Vagina (tissue), 2 donors: ENCODE measurements at places on chromosomes 6 and 20.
A peak's percentile ranks its signal among the peaks of the same experiment; 100 is the strongest.

DNA sequence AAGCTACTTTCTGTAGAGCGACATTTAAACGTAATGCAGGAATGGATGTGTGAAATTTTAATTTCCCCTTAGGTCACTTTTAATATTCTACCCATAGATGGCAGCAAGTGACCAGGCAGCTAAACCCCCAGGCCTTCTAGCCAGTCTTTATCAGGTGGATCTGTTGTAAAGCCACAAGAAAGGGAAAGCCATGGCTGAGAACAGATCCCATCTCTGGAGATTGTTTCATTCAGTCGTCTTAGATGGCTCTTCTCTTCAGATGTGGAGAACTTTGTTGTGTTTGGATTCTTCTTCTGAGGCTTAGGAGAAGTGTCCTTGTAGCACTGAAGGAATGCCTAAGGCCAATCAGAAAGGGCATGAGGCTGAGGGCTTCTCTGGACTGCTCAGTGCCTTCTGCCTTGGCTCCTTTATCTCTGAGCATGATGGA, 15.8 kb upstream of the RNF182 start:
- no peak for DNase-seq

- no peak for DNase-seq
Measured at GRCh38 chr6:45982280-45983036, 33.2 kb downstream of the CLIC5 start.

DNA sequence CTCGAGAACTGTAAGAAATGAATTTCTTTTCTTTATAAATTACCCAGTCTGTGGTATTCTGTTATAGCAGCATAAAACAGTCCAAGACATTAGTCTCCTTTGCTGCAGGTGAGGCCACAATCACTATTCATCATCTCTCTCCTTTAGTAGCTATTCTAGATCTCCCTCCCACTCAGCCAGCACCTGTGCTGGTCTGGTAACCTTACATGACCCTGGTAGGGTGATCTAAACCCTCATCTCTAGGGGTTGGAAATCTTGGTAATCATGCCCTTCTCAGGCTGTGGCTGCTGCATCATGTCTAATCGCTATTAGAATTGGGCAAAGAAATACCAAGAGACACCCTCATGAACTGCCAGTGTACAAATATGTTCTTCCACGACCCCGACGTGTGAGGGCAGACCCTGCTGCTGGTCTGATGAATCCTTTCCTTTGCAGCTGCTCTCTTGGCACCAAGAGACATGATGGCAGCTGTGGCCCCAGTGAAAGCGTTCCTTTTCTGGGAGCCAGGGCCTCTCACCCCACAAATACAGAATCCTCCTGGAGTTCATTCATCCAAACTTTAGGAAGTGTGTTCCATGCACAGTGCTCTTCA, 23.0 kb upstream of the IGF2R start:
- no peak for DNase-seq

GRCh38 chr20:44805979-44806620, 4.2 kb downstream of the RIMS4 start:
- peak; percentile 96 for DNase-seq

GRCh38 chr20:12777016-12777415, 231.8 kb upstream of the SPTLC3 start:
- DNase-seq: no peak

DNA sequence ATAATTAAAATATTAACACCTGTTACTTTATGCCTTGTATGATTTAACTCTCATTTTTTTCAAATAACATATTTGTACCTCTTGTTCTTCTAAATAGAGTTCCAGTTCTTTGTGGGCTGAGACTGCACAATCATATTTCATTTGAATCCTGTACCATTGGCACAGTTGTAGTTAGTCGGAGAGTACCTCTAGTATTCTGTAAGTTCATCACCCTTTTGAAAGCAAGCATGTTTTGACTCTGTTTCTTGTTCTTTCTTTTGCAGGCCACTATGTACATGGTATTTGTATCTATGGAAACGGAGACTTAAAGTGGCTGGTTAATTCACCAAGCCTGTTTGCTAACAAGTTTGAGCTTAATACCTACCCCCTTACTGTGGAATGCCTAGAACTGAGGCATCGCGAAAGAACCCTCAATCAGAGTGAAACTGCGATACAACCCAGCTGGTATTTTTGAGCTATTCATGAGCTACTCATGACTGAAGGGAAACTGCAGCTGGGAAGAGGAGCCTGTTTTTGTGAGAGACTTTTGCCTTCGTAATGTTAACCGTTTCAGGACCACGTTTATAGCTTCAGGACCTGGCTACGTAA, 68.2 kb downstream of the C6orf52 start:
- DNase-seq: no peak

DNA sequence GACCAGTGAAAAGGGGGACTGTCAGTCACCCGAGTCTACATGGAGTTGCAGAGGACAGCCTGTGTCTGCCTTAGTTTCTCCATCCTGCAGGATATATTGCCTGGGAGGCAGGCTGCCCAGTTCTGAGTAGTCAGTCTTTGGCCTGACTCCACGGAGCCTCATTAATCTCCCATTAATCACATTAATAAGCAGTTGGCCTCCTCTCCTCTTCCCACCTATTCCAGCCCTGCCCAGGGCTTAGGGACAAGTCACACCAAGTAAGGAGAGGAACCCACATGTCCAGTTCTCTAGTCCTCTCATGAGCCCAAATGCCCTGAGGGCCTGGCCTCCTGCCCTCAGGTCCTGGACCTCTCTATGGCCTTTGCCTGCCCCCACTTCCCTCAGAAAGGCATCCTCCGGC, 1.3 kb upstream of the MUCL3 start:
- no peak for DNase-seq

DNA sequence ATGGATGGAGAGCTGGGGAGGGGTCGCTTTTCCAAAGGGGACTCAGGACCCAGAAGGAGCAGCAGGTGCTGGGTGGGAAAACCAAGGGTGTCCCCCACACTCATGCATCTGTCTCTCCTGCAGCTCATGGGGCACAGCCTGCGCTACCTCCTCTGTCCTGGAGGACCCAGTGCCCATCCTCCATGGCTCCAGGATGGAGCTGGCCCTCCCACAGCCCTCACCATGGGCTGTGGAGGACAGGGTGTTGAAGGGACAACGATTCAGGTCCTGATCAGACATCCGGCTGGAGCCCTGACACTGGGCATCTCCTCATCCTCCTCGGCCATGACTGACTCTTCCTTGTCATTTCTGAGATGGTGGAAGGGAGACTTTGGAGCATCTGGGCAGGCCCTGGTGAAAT, 97.9 kb upstream of the SULF2 start:
- DNase-seq: no peak

- DNase-seq: no peak
Measured at GRCh38 chr20:17912916-17913315, 55.7 kb downstream of the SNX5 start.

DNA sequence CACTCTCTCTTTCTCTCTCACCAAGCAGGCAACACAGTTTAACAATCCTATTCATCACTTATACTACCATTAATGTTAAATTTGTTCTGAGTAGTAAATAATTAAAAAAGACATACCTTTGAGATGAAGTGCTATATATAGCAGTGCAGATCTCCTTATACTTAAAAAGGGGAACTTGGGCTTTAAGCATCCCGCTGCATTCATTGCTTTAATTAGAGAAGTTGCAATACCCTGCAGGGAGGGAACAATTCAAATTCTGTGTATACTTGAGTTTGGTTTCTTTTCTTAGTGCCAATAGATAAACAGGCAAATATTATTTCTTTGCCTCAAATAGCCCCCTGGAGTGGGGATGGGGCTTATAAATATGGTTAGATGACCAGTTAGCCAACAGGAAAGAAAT, 10.8 kb upstream of the ZBTB24 start:
- DNase-seq: no peak

- no peak for DNase-seq
Measured at GRCh38 chr20:57774111-57774880, 64.5 kb upstream of the PMEPA1 start.

DNA sequence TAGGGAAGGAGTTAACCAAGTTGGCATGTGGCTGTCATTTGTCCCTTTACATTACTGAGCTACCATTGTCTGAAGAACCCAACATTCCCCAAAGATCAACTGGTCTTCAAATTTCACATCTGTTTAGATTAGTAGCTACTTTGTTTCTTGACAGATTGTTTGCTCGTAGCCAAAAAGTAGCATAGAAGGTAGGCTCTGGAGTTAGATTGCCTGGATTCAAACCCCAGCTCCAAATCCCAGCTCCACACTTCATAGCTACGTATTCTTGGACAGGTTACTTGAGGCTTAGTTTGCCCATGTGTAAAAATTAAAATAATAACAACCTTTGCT, 1.1 kb downstream of the NFKBIL1 start:
- no peak for DNase-seq

DNA sequence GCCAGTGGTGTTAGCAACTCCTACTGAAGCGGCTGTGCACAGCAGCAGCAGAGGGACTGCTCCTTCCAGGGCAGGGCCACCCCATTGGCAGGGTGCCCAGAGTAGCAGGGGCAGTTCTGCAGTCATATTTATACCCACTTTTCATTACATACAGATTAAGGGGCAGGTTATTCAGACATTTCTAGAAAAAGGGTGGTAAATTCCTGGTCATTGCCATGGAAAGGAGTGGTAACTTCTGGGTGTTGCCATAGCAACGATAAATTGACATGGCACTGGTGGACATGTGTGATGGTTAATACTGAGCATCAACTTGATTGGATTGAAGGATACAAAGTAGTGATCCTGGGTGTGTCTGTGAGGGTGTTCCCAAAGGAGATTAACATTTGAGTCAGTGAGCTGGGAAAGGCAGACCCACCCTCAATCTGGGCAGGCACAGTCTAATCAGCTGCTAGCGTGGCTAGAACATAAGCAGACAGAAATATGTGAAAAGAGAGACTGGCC, 45.0 kb downstream of the IYD start:
- DNase-seq: no peak

DNA sequence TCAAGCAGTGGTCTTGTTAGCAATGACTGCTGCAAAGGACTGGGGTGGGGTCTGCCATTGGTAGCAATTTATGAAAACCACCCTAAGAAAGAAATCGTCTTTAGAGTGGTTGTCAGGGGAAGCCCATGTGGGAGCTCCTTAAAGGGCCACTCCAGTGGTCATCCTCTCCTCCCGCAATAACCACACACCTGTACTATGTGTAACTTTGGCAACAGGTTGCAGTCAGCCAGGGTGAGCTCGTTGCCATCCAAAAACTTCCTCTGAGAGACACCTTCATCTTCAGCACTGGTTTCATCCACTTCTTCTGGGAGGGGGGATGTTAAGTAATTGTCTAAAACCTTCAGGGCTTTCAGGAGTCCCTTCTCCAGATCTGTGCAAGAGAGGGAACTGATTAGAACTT, 2.9 kb upstream of the DDAH2 start:
- no peak for DNase-seq

- DNase-seq: peak; percentile 72
Measured at GRCh38 chr20:2289475-2289874, 6.3 kb upstream of the TGM3 start.

GRCh38 chr20:56222945-56223344, 25.6 kb upstream of the MC3R start:
- DNase-seq: no peak
